ENCODE measurements at places on chromosomes 6 and 20.

DNA sequence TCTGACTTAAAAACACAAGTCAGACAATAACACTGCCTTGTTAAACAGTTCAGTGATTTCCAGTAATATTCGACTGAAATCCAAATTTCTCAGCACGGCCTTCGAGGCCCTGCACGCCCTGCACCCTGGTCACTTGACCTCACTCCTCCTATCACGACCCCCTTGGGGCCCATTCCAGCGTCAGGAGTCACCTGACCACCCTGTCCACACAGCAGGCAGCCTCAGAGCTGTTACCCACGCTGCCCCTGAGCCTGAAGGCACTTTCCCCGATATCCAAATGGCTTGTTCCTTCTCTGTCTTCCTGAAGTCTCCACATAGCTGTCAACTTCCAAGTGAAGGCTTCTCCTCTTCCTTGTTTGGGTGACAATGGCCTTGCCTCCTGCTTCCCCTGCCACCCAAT is 33.1 kb upstream of the SMOC2 start:
- DNase-seq, result no peak

GRCh38 chr20:31605902-31606803 is 1.1 kb downstream of the ID1 start:
- DNase-seq, result no peak

DNA sequence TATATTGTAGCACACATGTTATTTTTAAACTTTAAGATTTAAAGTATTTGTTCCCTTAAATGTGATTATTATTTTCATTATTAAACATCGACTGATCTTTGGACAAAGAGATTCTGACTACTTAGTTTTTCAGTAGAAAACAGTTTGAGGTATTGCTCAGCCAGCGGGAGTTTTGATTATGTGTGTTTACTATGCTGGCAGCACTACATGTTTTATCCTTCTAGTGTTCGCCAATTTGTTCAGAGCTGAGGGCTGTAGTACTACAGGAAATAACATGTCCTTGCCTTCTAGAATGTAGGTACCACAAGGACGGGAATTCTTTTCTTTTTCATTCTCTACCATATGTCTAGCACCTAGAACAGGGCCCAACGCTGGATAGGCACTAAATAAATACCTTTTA is 11.1 kb upstream of the LCA5 start:
- no peak for DNase-seq

GRCh38 chr6:144411531-144412165 is 126.5 kb downstream of the UTRN start:
- no peak for DNase-seq

- DNase-seq, result no peak
Observed at GRCh38 chr6:90368001-90368400, 71.4 kb upstream of the BACH2 start.

GRCh38 chr6:149130090-149130489 is 187.4 kb upstream of the TAB2 start:
- no peak for DNase-seq

GRCh38 chr6:160393891-160394653 is 45.9 kb downstream of the SLC22A3 start:
- no peak for DNase-seq

GRCh38 chr20:4090756-4091489 is 75.6 kb upstream of the RNF24 start:
- no peak for DNase-seq

DNA sequence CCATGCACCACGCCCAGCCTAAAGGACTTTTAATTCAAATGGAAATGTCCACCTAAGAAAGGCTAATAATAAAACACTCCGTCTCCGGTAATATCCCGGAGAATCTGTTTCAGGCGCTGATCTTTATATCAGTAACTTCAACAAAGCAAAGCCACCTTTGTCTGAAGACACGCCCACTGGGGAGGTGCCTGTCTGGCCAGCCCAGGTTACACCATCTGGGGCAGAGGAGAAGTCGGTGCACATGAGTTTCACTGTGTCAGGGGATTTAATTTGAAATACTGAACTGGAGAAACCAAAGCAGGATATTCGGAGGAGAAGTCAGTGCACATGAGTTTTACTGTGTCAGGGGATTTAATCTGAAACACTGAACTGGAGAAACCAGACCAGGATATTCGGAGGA is 9.4 kb downstream of the SERPINB6 start:
- no peak for DNase-seq

- DNase-seq, result no peak
Observed at GRCh38 chr20:12037521-12037920, 119.8 kb downstream of the BTBD3 start.

DNA sequence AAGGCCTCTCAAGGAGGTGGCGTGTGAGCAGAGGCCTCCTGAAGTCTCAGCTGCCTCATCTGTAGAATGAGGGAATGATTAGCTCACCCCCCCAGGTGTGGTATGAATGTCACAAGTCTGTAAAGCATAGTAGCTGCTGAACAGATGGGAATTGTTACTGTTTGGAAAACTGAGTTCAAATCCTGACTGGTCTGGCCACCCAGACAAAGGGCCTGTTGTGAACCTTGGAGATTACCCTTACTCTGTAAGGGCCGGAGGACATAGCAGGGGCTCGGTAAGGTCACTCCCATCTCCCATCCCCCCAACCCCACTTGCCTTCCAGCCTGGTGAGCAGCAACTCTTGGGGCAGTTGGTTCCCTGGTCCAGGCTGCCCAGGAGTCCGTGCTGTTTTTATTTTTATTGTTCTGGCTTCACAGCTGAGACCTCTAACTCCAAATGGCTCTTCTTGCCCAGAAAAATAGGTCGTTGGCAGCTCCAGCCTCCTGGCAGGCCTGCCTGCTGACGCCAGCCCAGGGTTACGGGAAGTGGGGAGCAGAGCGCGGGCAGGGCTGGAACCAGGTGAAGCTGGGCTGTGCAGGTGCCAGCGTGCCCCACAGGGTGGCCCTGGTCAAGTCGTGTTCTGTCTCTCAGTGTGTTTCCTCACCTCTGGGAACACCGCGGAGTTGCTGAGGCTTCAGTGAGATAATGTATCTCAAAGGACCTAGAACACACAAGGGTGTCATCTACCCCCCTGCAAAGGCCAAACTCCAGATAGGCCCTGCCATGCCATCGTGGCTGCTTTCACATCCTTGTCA is 4.5 kb upstream of the SIRPA start:
- DNase-seq, result no peak

DNA sequence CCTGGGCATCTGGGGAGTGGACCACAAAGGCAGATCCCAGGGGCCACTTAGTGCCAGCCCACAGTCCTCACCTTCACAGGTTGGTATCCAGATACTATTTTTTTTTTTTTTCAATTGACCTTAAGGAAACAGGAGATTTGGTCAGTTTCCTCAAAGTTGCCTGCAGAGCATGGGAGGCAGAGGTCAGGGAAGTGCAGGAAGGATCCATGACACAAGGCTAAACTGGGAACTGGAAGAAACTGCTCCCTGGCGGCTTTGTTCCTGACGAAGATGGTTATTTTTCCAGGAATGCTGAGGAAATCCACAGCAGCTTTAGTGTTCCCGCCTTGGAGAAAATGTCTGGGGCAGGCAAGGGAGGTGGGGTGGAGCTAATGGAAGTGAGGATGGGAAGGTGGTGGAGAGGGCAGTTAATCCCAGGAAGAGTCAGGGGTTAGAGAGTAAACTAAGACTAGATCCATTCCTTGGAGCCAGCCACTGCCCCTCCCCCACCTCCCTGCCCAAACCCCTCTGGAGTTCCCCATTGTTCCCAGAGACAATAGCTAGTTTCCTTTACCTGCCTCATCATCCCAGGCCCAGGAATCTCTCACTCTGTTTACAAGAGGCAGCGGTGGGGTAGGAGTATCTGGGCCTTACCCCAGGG is 14.3 kb upstream of the MYMX start:
- no peak for DNase-seq

DNA sequence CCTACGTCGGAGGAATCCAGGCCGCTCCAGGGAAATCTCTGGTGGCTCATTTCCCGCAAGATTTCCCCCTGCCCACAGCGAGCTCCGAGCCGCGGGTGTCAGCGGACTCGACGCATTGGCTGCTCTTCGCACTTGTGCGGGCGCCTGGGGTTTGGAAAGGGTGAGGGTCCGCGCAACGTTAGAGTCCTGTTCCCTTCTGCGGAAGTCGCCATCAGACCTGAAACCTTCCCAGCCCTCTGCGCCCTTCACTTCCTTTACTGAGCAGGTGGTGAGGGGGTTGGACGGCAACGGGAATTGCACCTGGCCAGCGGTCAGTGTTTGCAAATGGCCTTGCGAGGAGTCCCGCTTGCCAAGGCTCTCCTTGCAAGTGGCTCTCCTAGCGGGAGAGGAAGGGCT is 8.4 kb downstream of the PAX1 start:
- DNase-seq, result no peak

DNA sequence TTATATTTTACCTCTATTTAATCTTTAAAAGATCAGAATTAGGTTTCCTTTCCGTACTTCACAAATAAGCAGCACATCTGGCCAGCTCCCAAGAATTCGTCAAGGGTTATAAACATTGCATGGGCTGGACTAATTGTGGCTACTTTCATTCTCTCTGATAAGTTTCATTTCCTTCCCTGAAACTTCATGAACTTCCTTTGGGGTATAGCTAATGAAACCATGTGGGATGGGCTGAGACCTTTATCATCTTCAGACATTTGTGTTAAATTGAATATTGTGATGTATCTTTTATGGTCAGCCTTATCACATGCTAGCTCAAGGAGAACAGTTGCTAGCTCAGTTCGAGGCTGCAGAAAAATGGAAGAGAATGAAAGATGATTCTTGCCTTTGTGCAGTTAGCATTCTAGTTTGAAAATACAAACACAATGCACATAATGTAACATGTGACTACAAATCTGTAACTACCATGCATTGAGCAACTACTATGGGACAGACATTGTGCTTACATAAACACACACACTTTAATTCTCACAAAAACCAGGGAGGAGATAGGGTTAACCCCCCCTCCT is 1.7 kb upstream of the GMPR start:
- no peak for DNase-seq

DNA sequence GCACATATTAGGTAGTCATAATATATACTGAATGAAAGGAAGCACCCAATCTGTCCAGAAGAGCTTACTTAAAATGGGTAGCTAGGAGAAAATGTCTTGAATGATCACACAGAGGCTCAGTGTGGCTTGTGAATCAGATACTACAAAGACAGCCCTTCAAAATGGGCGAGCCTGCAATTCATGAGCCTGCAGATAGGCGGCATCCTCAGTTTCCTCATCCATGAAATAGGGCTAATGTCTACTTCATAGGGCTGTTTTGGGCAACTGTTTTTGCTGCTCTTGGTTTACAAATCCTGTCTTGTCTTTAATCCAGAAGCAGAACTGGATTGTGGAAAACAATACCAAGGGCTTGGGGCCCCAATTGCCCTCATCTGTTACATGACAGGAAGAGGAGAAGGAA is 129.3 kb upstream of the KCNK16 start:
- no peak for DNase-seq

DNA sequence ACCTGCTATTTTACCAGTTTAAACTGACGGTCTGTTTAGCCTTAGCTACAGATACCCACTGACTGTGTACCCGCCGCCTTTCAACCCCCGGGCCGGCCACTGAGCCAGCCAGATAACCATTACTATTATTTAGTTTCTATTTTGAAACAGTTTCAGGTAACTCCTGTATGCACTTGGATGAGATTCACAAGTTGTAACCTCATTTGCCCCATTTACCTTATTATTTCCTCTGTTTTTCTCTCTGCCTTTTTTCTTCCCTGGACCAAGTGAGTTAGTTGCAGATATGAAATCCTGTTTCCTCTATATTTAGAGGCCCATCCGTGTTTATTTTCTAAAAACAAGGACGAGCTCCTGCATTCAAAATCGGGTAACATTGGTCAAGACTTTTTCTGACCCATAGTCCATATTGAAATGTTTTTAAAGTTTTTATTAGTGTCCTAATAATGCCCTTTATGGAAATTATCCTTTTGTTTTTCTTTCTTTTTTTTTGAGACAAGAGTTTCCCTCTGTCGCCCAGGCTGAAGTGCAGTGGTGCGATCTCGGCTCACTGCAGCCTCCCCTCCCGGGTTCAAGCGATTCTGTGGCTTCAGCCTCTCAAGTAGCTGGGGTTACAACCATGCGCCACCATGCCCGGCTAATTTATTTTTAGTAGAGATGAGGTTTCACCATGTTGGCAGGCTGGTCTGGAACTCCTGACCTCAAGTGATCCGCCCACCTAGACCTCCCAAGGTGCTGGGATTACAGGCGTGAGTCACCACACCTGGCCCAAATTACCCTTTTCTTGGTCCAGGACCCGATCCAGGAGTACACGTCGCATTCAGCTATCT is 767 bp downstream of the AP5S1 start:
- no peak for DNase-seq

GRCh38 chr20:47720636-47721427 is 64.4 kb downstream of the SULF2 start:
- DNase-seq, result no peak

- no peak for DNase-seq
Observed at GRCh38 chr6:149317644-149318571, at the start of gene TAB2. TSS of gene TAB2 (plus strand) at chr6:149317712. CDS start at chr6:149369998, 52,286 bp downstream.

- no peak for DNase-seq
Observed at GRCh38 chr20:57877131-57877824, 167.5 kb upstream of the PMEPA1 start.

DNA sequence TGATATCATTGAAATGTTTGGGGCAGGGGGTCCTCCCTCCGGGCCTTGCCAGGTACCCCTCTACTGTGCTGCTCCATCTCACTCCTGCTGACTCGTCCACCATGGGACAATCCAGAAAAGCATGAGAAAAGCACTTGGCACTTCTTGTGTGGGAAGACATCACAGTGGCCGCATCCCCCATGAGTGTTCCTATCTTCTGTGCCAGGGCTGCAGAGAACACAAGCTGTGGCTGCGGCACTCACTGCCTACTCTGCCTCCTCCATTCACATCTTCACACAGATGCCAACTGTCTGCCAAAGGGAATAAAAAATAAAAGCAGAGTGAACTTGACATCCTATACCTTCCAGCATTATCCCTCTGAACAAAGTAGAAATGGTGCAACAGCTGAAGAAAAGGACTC is 117.4 kb upstream of the PROKR2 start:
- no peak for DNase-seq

GRCh38 chr20:44533928-44534327 is 12.1 kb upstream of the SERINC3 start:
- no peak for DNase-seq

GRCh38 chr6:13006578-13007300 is 290.2 kb downstream of the PHACTR1 start:
- no peak for DNase-seq

- DNase-seq, result no peak
Observed at GRCh38 chr6:167137081-167137480, 14.2 kb downstream of the CCR6 start.

Measured in DMS79 (cell line).